A172 (cell line): ENCODE measurements at places on chromosomes 3 and 15. TPM values are rescaled to one million over a fixed set of nuclear protein-coding genes. Genes with fewer than 3 reads are reported as not detected.

ALAS1 gene
- total RNA-seq, result 60.1 and 66.9 TPM in 2 replicates

SCAMP5 gene
- 4.7 and 5.9 TPM in 2 replicates for total RNA-seq

RPL32 gene
- total RNA-seq, result 936 and 1,240 TPM in 2 replicates

TMEM158 gene
- total RNA-seq, result 95.1 and 111 TPM in 2 replicates

RTP4 gene
- 0.19 and 0.78 TPM in 2 replicates for total RNA-seq

NRG4 gene
- 0.65 TPM in 1 of 2 replicates, not detected in the other for total RNA-seq

SLC6A20 gene
- total RNA-seq, result not detected in 2 replicates

CCR3 gene
- total RNA-seq, result not detected in 2 replicates

ADGRG7 gene
- total RNA-seq, result not detected in 2 replicates

RHOA gene
- 612 and 632 TPM in 2 replicates for total RNA-seq

MAP6D1 gene
- 4.6 TPM in 2 replicates for total RNA-seq

C2CD4A gene
- 0.26 TPM in 1 of 2 replicates, not detected in the other for total RNA-seq

GOLGA6B gene
- total RNA-seq, result not detected in 2 replicates

MAPKAPK3 gene
- total RNA-seq, result 78.1 and 84.0 TPM in 2 replicates

CYP1A1 gene
- 0.17 and 0.22 TPM in 2 replicates for total RNA-seq

MYNN gene
- 24.0 and 30.9 TPM in 2 replicates for total RNA-seq

MRAS gene
- total RNA-seq, result 32.7 and 72.2 TPM in 2 replicates

ZFYVE19 gene
- total RNA-seq, result 24.6 and 36.2 TPM in 2 replicates

SLCO2A1 gene
- 0.24 TPM in 1 of 2 replicates, not detected in the other for total RNA-seq

GRIP2 gene
- 0.10 TPM in 1 of 2 replicates, not detected in the other for total RNA-seq

SEMA6D gene
- total RNA-seq, result not detected in 2 replicates

ONECUT1 gene
- 0.05 TPM in 1 of 2 replicates, not detected in the other for total RNA-seq

P3H2 gene
- total RNA-seq, result 12.6 and 30.3 TPM in 2 replicates

ROBO2 gene
- not detected in 2 replicates for total RNA-seq

VGLL3 gene
- not detected in 2 replicates for total RNA-seq
